ENCODE measurements at places on chromosomes 12 and 14.

GRCh38 chr12:24415934-24416333 is 466.5 kb upstream of the SOX5 start:
- no peak for DNase-seq

GRCh38 chr12:127043731-127044130 is 1223.2 kb upstream of the TMEM132C start:
- DNase-seq: no peak

GRCh38 chr12:42021469-42021868 is 123.2 kb downstream of the GXYLT1 start:
- no peak for DNase-seq

GRCh38 chr14:92412912-92413311 is 89.9 kb downstream of the SLC24A4 start:
- no peak for DNase-seq

GRCh38 chr14:39366460-39367386 is 65.5 kb downstream of the FBXO33 start:
- no peak for DNase-seq

- DNase-seq: no peak
Measured at GRCh38 chr14:82641050-82641540, 1107.4 kb upstream of the SEL1L start.

DNA sequence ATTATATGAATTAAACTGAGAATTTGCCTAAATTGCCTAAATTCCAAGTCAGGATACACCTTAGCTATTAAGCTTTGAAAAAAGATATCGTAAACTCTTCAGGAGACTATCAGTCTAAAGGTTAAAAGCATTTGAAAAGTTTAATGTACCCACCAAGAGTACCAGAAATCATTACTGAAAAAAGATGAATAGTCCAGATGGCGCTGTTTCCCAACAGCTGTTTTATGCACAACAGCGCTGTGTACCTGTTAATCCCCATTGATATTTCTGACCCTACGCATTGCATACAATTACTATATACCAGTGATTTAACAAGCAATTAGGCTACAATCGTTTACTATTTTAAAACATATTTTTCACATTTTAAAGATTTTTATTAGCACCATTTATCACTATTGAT is 185.0 kb downstream of the PLCZ1 start:
- no peak for DNase-seq
